ENCODE measurements at places on chromosomes 11 and 22.

- no peak for DNase-seq
These were observed 70.1 kb downstream of the PDE3B start for GRCh38 chr11:14713496-14714244.

- DNase-seq: no peak
These were observed 83.1 kb upstream of the USP47 start for GRCh38 chr11:11758603-11759196.

- DNase-seq: no peak
These were observed 1354.4 kb downstream of the TBC1D22A start for GRCh38 chr22:48116871-48117270.

- no peak for DNase-seq
These were observed 76.1 kb upstream of the UCP3 start for GRCh38 chr11:74084796-74085541.

GRCh38 chr11:1691878-1692707 lies 4.9 kb upstream of the KRTAP5-6 start:
- no peak for DNase-seq

DNA sequence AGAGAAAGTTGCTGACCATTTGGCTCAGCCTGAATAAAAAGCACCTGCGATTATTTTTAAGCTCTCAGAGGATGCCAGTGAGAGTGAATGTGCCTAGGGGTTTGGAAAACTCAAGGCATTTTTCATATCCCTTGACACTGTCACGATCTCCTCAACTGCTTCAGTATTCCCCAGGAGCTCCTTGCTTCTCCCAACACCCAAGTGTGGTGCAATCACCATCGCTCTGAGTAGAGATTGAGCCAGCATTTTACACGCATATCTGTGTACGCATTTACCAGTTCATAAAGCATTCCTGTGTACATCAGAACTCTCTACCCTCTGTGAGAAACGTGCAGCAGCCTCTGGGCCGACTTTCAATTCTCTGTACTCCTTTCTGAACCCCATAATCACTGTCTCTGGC lies 1.3 kb downstream of the SRRD start:
- no peak for DNase-seq

GRCh38 chr11:129410395-129410960 lies 34.8 kb downstream of the BARX2 start:
- DNase-seq: no peak

- no peak for DNase-seq
These were observed 7.2 kb downstream of the KCTD21 start for GRCh38 chr11:78181185-78181584.

DNA sequence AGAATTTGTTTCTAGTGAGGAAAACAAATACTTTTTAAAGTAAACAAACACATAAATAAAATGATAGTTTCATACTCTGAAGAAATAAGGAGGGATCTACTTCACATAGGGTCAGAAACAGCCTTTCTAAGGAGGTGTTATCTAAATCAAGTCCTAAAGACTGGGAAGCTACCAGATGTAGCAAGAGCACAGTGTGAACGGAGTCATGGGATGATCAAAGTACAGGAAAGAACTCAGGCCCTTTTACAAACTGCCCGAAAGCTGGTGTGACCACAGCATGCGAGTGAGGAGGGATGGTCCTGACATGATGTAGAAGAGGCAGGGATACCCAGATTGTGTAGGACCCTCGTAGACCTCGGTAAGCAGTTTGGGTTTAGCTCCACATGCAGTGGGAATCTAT lies 102.8 kb downstream of the ARHGAP32 start:
- DNase-seq: no peak

DNA sequence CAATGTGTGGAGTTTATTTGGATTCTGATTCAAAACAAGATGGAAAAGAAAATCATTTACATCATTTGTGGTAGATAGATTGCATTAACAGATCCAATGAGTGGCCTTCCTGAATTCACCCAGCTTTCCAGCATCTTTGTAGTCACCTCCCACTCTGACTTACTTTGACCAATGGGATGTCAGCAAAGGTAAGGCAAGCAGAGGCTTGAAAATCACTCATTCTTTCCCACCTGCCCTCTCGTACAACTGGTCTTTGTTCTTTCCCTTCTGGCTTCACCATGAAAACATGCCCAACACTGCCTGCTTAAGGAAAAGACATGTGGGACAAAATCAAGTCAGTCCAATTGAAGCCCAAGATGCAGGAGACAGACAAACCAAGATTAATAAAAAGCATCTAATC lies 202.1 kb downstream of the TTC28 start:
- no peak for DNase-seq

- DNase-seq: no peak
These were observed 111.3 kb upstream of the MTMR2 start for GRCh38 chr11:96035031-96035739.

GRCh38 chr11:68843703-68844312 lies 2.1 kb upstream of the CPT1A start:
- DNase-seq: peak; percentile 62
